ENCODE measurements at places on chromosomes 16 and 17.

- DNase-seq, result no peak
Measured at GRCh38 chr16:54112451-54113206, 174.0 kb downstream of the IRX3 start.

DNA sequence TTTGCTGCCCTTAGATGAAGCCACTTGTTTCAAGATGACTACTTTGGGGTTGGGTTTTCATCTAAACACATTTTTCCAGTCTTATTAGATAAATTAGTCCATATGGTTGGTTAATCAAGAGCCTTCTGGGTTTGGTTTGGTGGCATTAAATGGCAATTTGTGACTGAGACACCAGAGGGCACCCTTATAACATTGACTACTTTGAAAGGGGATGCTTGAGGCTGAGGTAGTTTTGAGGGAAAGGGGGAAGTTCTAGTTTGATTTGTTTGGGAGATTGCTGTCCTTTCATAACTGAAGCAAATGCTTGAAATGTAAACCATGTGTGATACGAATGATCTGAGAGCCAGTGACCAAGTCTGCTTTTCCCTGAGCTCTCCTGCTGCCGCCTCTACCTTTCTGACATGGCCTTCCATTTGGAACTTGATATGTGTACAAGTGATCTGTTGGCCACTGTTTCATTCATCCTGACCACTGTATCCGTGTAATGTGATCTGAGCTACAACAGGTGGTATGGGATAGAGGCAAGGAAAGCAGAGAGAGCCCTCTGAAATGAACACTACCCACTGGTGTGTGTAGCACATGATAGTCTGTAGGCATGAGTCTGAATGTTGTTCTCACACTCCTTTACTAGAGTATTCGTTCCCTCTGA is 5.8 kb upstream of the RARA start:
- no peak for DNase-seq

DNA sequence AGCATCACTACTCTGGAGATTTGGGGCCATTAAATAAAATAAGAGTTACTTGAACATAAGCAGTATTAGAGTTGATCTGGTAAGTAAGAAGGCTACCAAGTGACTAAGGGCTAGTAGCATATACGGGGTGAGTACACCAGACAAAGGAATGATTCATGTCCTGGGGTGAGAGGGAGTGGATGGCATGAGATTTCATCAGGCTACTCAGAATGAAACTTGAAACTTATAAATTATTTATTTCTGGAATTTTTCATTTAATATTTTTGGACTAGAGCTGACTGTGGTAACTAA is 2.3 kb downstream of the SLFN5 start:
- DNase-seq, result no peak

DNA sequence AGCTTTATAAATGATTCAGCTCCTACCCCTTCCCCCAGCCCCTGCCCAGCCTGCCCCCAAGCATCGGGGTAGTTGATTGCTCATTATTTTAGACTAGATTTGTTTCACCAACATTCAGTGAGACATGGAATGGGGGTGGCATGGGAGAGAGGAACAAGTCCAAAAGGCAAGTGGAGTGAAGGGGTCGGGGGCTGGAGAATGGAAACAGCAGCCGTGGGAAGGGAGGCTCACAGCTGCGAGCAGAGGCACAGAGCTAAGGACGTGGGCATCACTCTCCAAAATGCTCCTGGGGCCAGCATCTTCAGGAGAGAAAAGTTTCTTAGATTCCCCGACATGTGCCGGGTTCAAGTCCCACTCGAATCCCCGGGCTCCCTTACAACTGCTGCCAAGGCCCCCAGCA is 19.3 kb downstream of the PIPOX start:
- no peak for DNase-seq

- no peak for DNase-seq
Measured at GRCh38 chr17:2634361-2634960, 41.0 kb downstream of the PAFAH1B1 start.

- DNase-seq, result no peak
Measured at GRCh38 chr17:80236911-80237310, 16.7 kb downstream of the SLC26A11 start.

DNA sequence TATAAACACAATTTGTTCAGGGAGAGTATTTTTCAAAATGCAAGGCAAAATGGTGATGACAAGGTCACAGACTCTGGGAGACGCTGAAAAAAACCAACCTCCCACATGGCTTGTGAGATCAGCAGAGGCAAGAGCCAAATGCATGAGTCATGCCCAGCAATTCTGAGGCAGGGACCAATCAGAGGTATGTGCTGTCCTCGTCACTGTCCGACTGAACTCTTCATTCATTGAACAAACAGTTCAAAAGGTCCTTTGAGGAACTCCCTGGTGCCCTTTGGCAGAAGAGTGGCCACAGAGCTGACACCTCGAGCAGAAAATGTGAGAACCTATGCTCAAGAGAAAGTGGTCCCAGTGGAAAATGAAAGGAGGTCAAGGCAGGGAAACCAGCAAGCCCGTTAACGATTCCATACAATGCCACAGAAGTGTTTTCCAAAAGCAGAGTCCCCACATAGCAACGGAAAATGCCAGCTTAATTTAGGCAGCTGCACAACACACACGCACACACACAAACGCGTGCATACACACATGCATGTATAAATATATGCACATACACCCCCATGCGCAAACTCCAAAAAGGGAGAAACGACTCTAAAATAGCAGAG is 50.9 kb downstream of the CDH11 start:
- no peak for DNase-seq

DNA sequence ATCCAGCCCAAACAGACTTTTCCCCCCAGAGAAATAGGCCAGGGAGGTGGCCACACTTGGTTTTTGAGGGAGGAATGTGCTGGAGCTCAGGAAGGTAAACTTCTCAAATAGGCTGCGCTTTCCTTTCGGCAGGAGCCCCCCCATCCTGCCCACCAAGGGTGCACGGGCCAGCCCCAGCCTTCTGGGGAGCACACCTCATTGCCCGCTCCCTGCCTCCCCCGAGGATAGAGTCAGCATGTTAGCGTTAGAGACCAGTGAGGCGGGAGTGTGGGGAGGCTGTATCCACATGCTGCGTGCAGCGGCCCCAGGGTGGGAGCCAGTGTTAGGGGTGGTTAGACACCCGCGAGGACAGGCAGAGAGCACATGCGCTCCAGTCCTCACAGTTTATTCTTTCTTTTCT is 42.3 kb downstream of the PIPOX start:
- no peak for DNase-seq

- DNase-seq, result no peak
Measured at GRCh38 chr17:57355090-57355859, 99.0 kb downstream of the MSI2 start.

- no peak for DNase-seq
Measured at GRCh38 chr17:54172096-54172984, 349.6 kb downstream of the KIF2B start.

GRCh38 chr17:63516910-63517824 is 6.0 kb upstream of the KCNH6 start:
- DNase-seq, result no peak

- no peak for DNase-seq
Measured at GRCh38 chr16:67865318-67865717, 7.5 kb upstream of the EDC4 start.

- DNase-seq, result no peak
Measured at GRCh38 chr17:6981426-6981825, 14.4 kb upstream of the ALOX12 start.

DNA sequence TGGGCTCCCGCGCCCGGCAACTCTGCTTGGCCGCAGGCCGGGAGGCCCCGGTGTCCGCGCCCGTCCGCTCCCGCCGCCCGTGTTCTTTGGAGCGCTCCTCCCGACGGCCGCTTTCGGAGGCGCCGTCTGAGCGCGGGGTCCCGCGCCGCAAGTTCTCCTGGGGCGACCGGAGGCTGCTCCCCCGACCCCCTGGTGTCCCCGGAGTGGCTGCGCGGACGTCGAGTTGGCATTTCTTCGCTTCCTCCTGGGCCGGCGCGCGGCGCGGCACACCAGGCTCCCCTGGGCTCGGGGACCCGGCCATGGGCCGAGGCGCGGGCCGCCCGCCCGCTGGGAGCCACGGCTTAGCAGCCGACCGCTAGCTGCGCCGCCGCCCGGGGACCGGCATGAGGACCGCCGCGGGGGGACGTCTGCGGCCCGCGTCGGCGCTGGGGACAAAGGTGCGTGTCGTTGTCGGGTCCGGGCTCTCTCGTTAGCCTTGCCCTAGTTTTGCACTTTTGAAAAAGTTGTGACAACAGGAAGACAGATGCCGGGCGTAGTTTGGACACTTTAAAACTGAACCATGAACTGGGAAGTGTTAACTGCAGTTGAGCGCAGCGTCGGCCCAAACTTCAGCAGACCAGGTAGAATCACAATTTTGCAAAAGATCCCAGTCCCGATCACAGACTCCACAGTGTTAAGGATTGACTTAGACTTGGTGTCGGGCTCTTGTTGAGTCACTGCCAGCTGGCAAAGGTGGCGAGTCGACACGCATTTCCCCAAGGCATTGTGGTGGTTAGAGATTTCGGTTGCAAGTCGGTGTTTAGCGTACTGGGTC is 700 bp downstream of the UBN1 start:
- no peak for DNase-seq

DNA sequence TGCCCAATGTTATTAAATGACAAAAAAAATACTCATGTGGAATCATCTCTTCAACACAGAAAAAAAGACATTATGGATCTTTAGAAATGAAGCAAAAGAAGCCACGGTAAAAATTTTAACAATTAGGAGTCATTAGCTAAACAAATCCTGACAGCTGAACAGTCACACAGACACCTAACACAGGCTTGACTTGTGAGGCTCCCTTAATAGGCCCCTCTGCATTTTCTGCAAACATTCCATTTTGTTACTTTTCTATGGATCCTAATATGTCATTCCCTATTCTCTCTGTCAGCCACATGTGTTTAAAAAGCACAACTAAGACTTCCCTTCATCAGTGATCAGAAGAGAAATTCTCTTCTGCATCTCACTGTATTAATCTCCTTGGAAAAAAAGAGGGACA is 1331.5 kb downstream of the CDH8 start:
- no peak for DNase-seq

DNA sequence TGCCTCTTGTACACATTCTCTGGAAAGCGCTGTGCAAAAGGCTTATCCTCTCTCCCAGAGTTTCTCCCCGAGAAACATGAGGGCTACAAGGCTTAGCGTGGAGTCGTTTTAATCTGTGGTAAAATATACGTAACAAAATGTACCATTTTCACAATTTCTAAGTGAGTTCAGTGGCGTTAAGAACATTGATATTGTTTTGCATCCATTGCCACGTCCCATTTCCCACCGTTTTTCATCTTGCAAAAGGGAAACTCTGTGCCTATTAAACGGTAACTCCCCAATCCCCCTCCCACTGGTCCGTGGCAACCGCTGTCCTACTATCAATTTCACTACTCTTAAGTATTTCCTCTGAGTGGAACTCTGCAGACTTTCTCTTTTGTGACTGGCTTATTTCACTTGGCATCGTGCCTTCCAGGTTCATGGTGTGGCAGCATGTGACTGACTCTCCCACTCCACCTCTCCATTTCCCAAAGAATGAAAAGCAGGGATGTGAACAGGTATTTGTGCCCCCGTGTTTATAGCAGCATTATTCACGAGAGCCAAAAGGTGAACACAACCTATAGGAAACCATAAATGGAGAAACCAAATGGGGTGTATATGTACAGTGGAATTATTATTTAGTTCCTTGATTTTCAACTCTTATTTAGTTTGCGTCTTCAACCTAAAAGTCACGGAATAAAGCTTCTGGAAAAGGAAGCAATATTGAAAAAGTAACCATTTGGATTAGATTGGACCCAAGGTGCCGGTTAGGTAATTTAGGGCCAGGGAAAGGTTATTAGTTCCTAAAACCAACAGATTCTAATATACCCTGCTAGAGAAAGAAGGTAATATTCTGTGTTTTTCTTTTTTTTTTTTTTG is 1.1 kb upstream of the USP32 start:
- DNase-seq, result no peak

DNA sequence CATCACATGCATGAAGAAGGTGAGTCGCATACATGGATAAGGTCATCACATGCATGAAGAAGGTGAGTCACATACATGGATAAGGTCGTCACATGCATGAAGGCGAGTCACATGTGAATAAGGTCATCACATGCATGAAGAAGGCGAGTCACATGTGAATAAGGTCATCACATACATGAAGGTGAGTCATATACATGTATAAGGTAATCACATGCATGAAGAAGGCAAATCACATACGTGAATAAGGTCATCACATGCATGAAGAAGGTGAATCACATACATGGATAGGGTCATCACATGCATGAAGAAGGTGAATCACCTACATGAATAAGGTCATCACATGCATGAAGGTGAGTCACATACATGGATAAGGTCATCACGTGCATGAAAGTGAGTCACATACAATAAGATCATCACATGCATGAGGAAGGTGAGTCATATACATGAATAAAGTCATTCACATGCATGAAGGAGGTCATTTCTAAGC is 105.1 kb upstream of the SDK2 start:
- DNase-seq, result no peak

GRCh38 chr17:51508048-51508447 is 247.7 kb downstream of the UTP18 start:
- no peak for DNase-seq

- no peak for DNase-seq
Measured at GRCh38 chr17:29577001-29577370, 8.5 kb downstream of the TP53I13 start.

DNA sequence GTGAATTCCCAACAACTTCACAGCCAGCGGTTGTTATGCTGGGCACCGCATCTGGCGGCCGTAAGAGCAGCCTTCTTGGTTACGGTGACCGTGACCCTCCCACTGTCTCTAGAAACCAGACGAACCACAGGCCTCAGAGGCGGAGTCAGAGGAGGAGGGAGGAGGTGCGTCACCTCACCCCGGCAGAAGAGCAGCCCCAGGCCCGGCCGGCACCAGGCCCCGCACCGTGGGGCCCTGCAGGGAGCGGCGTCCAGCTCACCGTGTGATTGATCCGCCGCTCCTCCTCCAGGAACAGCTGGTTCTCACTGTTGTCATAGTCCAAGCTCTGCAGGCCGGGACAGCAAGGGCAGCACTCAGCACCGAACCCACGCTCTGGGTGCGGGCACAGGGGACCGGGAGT is 13.7 kb downstream of the CLCN7 start:
- DNase-seq, result no peak

- DNase-seq, result no peak
Measured at GRCh38 chr17:80256034-80256350, 4.7 kb upstream of the RNF213 start.

DNA sequence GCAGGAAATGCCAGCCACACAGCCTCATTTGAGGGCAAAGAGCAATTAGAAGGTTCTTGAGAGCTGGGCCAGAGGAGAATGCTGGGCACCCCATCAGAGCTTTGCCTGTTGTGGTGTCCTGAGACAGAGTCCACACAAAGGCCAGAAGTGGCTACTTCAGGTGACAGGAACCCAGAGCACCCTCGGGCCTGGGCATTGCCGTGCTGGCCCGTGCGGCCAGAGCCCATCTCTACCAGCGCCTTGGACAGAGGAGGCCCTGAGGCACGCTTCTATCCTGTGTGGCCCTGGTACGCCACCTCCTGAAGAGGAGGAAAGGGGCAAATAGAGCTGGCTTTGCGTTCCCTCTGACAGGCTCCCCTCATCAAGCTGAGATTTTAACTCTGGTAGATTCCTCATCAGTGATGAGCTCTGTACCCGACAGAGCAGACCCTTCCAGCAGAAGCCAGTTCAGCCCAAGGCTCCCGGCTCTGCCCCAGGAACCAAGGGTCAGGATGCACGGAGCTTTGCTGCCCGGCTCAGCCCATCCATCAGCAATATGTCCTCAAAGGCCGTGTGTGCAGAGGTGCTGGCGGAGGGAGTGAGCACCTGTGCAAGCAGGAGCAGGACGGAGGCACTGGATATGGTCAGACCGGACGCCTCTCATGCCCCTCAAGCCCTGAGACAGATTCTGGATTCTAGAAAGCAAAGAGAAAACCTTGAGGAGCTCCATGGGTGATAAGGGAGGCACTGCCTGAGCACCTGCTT is 3.4 kb upstream of the RASD1 start:
- no peak for DNase-seq

- DNase-seq, result no peak
Measured at GRCh38 chr16:71242601-71243000, 12.1 kb upstream of the HYDIN start.

All from activated CD4-positive, CD25-positive, alpha-beta regulatory T cell (primary cell).